Activated CD4-positive, alpha-beta T cell treated with anti-CD3 and anti-CD28 coated beads, Interleukin-2, amount 50 U/mL, for 1 hour (primary cell): ENCODE measurements at places on chromosomes 1 and 21.

DNA sequence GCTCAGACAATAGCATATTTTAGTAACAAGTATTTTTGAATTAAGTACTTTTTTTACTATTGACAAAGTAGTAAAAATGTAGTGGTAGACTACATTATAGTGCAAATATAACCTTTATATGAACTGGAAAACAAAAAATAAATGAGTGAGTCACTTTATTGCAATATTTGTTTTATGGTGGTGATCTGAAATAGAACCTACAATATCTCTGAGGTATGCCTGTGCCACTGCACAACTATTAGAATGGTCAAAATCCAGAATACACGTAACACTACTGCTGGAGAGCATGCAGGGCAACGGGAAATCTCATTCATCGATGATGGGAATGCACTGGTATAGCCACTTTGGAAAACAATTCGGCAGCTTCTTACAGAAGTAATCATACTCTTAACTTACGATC lies 349.0 kb upstream of the NCAM2 start:
- DNase-seq, result no peak

GRCh38 chr1:22044690-22045420 lies 7.7 kb upstream of the CDC42 start:
- no peak for DNase-seq

- DNase-seq, result no peak
Measured at GRCh38 chr1:56814205-56814604, 5.0 kb downstream of the FYB2 start.

DNA sequence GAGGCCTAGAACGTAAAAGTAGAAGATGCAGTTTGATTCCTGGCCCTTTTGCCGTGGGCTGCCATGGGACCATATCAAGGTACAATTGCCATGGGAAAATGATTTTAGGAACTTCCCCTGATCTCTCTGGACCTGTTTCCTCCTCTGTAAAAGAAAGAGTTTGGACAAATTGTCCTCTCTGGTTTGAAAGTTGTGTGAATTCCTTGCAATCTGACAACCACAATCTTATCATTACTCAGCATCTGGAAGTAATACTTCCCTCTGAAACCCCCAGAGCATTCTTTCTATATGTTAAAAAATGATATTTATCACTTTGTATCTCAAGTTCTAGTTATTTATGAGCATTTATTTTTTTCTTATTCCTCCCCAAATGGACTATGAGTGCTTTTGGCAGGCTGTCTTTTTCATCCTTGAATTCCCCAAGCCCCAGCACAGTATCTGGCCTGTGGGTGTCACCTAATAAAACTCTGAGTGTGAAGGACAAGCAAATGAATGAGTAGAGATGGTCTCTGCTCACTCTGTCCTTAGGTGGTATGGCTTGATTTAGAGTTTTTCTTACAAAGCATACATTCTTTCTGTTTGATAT lies 181.1 kb downstream of the DYRK1A start:
- DNase-seq, result no peak

- DNase-seq, result no peak
Measured at GRCh38 chr1:98325646-98326440, 335.7 kb upstream of the SNX7 start.

- DNase-seq, result no peak
Measured at GRCh38 chr1:63636192-63637105, 43.2 kb downstream of the PGM1 start.

DNA sequence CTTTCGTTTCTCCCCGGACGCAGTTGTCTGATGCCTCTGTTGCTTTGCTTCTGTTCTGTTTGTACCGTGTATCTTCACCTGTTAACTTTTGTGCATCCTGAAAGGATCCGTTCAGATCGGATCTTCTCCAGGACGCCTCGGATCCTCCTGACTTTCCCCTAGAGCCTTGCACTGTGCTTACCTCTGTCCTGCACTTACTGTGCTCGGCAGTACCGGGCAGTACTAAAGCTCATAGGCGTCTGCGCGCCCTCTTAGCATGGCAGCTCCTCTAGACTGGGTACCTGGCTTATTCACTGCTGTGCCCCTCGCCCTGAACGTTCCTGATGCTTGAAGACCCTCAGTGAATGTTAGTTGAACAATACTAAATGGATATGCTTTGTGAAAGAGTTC lies 934 bp downstream of the SCP2 start:
- no peak for DNase-seq

- peak; percentile 65 for DNase-seq
Measured at GRCh38 chr1:209805875-209806760, at the start of gene IRF6. Gene IRF6 (minus strand): TSS chr1:209806142. CDS start chr1:209801413, 4,729 bp downstream.
